ENCODE measurements at places on chromosomes 1 and 21. TPM values are rescaled to one million over a fixed set of nuclear protein-coding genes. Genes with fewer than 3 reads are reported as not detected.
A peak's percentile ranks its signal among the peaks of the same experiment; 100 is the strongest.

TRAF3IP3 gene
- total RNA-seq: not detected

PRSS38 gene
- total RNA-seq: not detected

TMED5 gene
- 56.8 TPM for total RNA-seq

RGS16 gene
- 3.7 TPM for total RNA-seq

SYNC gene
- 7.6 TPM for total RNA-seq

C1QTNF12 gene
- total RNA-seq: 2.7 TPM

GRCh38 chr1:84497631-84498275 lies 8.4 kb upstream of the SPATA1 start:
- DNase-seq: no peak

DNA sequence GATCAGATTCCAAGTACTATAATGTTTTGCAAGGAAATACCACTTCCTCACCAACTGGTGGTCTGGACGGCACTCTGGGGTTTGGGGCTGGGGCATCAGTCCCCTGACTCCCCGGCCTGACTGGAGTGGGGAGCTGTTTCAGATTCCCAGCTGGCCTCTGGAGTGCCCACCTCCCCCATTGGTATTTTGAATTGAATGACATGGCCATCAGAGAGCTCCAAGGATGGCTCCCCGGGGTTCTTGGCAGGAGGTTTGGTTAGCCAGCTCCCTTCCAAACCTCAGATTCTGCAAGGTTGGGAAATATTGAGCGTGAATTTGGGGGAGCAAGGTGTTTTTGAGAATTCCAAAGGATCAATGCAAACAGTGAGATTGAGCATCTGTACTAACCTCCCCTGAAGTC lies 2.2 kb upstream of the INAVA start:
- DNase-seq: no peak

GRCh38 chr1:38026592-38027200 lies 14.2 kb downstream of the UTP11 start:
- DNase-seq: peak; percentile 79

DNA sequence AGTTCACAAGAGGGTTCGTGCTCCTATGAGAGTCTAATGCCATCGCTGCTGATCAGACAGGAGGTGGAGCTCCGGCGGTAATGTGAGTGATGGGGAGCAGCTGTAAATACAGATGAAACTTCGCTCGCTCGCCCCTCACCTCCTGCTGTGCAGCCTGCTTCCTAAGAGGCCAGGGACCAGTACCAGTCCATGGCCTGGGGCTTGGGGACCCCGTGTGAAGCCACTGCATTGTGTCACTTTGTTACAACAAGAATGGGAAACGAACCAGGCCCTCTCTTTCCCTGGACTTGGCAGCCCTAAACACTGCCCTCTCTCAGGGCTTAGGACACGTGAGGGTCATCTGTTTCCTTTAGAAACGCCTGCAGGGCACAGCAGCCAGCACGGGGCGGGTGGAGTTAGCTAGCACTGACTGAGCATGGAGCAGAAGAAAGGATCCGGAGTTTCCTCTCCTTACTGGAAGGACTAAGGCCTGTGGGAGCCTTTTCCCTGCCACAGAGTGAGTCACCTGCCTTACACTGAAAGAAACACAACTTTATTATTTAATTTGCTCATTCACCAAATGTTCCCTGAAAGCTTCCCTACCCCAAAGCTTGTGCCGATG lies 185.2 kb upstream of the TMEM51 start:
- peak; percentile 54 for DNase-seq

DNA sequence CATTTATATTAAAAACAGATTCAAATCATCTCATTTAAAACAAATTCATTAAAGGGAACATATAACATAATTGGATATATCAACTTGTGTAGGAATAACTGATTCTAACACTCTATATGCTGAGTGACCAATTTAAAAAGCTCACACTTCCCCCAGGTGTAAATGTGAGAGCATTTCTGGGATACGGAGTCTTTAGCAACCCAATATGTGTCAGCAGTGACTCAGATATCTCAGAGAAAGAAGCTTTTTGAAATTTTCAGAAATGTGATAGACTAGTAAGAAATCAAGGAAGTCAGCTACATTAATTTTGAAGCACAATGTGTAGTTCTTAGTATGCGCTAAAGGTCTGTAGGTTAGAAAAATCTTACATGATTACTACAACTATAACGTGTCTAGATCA lies 87.9 kb upstream of the SERTAD4 start:
- DNase-seq: peak; percentile 77

DNA sequence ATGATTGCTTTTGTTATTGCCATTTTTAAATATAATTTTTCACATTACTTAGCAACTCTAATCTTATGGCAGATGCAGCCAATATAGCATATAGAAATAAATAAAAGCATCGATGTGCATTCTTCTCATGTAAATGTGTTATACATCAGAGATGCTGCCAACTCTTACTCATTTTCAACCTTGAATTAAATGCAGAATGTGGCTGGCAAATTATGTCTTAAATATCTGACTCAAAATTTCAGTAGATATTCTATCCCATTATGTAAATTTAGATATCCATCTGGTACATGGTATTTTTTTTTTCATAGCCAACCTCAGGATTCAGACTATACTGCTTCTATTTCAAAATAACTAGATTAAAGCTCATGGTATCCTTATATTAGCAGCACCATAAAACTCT lies 916.7 kb upstream of the TMPRSS15 start:
- DNase-seq: no peak

DNA sequence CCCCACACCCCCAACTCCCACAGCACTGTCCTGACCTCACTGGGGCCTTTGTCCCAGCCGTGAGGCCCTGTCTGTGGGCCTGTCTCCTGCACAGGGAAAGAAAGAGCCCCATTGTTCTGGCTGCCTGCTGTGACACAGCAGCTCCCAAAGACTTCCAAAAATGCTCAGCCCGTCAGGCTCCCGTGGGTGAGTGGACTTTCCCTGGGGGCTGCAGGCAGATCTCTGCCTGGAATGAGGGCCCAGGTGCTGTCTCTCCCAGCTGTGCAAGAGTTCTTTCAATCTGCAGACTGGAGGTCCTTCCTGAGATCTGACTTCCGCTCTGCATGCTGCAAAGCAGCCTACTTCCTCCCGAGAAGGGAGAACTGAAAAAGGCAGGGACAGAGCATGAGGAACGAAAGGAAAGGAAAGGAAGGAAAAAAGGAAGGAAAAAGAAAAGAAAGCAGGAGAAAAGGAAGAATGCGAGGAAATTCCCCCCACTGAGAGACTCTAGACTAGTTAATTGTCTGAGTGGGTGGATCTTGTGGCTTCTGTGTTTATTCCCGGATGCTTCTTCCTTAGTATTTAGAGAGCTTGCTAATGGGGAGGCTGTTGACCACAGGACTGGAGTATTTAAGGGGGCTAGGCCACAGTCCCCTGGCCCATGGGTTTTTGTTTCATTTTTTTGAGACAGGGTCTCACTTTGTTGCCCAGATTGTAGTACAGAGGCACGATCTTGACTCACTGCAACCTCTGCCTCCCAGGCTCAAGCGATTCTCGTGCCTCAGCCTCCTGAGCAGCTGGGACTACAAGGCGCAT lies 15.0 kb downstream of the NES start:
- DNase-seq: no peak

GRCh38 chr1:98704971-98705370 lies 43.5 kb downstream of the SNX7 start:
- DNase-seq: no peak
